ENCODE measurements at places on chromosomes 12 and 14.

DNA sequence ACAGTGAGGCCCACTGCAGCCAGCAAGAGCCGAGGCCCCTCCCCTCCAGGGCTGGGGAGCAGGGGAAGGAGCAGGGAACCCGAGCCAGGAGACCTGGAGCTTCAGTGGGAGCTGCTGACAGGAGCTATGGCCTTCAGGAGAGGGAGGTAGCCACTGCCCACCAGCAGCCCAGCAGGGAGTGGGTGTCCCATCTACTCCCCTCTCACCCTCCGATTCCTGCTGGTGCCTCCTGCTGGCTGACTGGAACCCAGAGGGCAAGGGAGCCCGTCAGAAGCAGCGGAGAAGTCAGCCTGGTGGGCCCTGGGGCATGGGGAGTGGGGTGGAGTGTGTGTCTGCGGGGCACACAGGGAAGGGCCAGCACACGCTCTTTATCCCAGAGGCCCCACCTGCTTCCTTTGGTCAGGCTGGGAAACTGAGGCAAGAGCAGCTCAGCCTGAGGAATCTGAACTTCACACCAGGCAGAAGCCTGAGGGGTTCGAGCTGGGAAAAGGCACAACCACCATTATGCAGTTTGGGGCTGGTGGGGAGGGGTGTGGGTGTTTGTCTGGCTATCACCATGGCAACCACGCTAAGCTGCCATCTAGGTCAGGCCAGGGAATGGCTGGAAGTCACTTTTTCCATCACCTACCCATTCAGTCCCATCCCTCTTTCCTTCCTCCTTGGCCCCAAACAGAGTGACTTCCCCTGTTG, 36.8 kb upstream of the PLEKHG6 start:
- DNase-seq, result no peak

DNA sequence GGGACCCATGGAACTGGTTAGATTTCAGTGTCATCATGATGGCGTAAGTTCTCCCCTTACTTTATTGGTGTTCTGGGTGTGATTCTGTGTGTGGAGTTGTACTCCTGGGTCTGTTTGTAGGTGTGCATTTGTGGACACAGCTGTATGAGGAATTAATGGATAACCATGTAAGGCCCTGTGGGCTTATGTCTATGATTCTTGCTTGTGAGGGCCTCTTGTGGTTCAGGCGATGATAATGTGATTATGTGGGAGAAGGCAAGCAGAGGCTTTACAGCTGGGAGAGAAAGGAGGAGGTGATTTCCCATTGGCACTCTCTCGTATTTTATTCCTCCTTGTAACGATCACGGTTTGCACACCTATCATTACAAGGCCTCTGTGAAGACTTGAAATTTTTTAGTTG, 96.1 kb downstream of the SCN8A start:
- no peak for DNase-seq

DNA sequence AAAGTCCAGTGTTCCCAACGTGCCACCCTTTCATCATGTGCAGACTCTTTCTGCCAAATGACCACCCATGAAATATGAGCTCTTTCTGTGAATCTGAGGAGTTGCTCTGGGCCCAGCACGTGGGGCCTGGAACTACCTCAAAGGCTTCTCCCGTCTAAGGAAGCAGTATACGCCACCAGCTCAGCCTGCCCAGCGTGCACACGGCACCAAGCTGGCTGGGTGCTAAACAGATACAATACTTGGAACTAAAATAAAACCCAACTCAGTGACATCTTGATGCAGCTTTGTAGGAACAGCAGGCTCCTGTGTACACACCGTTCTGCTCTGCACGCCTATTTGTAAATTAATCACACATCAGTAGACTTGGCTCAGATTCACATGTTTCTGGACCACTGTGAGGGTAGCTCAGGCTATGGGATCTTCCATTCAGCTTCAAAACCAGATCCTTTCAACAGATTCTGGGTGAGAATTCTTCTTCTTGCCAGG, 74.8 kb downstream of the ARL6IP4 start:
- no peak for DNase-seq

- DNase-seq, result no peak
These were observed 13.9 kb downstream of the FBXO34 start for GRCh38 chr14:55285048-55285652.

- no peak for DNase-seq
These were observed 50.5 kb downstream of the ADIPOR2 start for GRCh38 chr12:1741154-1741949.

GRCh38 chr12:63353559-63353958, 202.6 kb upstream of the AVPR1A start:
- no peak for DNase-seq
